ENCODE measurements at places on chromosomes 11 and 22.

- no peak for DNase-seq
Measured at GRCh38 chr11:65501472-65502273, 2.8 kb downstream of the MALAT1 start.

DNA sequence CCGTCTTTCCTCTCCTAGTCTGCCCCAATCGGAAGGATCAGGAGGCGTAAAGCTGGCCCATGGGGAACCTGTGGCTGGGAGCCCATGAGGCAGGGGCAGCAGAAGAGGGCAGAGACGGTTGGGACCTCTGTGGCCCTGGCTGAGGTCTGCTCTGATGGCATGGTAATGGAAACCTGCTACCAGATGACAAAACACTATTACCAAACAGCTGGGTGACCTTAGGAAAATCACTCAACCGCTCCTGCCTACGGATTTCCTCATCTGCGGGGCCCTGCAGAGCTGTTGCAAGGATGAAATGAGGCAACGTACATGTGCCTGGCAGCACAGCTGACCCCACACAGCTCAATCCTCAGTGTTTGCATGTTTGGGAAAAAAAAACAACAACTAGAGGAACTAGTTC lies 4.6 kb downstream of the AP5B1 start:
- no peak for DNase-seq

GRCh38 chr11:28383456-28383855 lies 275.3 kb downstream of the METTL15 start:
- DNase-seq: no peak

DNA sequence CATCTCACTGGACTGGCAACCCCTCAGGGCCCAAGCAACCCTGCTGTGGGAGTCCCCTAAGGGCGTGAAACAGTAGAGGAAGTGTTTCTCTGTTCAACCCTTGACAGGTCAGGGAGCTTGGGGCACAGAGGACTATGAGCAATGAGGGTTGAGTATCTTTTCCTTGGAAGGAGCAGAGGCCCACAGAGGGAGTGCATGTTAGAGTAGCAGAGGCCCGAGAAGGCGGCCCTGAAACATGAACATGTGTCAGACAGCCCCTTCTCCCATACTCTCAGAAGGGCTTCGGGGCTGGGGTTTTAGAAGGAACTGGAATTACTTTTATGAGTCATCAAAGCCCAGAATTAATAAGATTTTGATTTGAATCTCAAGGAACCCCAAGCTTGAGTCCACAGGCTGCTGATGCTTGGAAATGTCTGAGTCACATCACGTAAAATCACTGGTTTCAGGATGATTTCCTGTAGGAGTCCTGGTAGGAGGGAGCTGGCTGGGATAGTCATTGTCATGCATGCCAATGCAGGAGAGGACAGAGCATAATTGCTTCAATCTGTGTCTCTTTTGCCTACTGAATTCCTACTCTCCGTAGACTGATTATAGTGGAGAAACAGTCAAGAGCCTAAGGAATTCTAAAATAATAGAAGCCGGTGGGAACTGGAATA lies 22.6 kb downstream of the C11orf71 start:
- no peak for DNase-seq

DNA sequence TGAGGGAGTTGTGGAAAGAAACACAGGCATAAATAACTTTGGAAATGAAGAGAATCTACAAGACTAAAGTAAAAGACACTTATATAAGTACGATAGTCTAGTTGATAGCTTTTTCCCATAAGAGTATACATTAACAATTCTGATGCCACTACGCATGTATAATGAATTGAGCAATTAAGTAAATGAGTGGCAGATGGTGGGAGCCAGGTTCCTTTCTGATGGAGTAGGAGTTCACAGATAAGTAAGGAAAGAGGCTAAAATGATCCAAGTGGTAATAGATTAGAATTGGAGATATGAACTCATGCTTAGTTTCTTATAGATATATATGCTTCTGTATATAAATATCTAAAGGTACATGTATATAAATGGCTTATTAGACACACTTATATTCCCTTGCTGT lies 368.3 kb downstream of the FAM181B start:
- DNase-seq: no peak

DNA sequence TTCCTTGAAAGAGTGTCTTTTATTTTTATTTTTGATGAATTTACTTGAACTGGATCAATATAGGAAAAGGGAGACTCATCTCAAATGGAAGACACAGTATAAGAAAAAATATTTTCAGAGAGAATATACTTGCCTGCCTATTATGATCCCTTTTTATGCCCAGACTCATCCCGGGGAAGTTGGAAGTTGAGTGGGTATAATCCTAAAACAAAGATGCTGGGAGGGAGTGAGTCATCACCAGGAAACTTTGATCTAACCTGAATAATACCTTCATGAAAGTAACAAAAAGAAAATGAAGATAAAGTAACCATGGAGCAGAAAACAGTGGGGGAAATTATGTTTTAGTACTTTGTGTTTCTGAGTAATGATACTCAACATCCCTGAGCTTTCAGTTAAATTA lies 1514.0 kb downstream of the FAM181B start:
- no peak for DNase-seq

GRCh38 chr22:43658823-43659222 lies 153.3 kb downstream of the EFCAB6 start:
- no peak for DNase-seq

DNA sequence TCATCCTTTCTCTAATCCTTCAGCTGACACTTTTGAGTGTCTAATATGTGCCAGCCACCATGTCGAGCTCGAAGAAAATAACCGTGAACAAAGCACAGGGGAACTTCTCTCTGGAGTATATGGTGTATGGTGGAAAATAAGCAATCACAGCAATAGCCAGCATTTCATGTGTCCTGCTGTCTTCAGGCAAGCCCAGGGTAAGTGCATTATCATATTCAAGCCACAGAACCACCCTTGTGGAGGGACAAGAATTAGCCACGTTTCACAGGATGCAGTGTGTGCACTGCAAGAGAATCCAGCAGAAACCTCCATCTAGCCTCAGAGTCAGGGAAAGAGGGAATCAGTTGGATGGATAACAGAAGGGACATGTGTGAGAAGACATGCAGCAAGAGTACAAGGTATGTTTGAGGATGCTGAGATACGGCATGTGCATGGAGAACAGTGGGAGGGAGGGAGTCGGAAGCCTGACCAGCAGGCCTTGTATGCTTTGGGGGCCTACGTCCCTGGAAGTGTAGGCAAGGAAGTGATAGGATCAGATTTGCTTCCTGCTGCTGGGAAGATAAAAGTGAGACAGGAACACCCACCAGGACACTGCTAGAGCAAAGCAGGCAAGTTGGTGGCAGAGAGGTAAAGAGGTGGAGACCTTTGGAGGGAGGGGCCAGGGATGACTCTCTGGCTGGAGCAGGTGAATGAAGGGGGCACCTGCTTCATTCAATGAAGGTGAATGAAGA lies 14.7 kb upstream of the GNAZ start:
- no peak for DNase-seq

DNA sequence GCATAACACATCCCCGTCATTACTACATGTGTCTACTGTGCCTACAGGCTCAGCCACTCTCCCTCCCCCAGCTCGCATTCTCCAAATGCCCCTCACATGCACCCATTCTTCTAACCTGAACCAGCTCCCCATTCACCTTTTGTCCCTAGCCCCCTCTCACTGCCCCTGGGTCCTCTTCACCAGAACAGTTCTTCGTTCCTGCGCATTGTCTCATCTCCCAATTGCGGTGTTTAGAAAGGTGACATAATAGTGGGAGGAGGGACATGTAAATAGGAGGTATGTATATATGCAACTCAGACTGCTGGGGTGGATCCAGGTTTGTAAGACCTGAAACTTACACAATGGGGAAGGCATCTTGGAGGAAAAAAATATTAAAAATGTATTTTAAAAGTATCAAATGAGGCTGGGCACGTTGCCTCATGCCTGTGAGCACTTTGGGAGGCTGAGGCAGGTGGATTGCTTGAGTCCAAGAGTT lies 4.7 kb upstream of the VSIG2 start:
- DNase-seq: no peak

GRCh38 chr11:8354622-8355415 lies 91.1 kb upstream of the LMO1 start:
- DNase-seq: no peak

- DNase-seq: peak; percentile 26
Measured at GRCh38 chr11:77776455-77776854, 44.1 kb downstream of the RSF1 start.

- no peak for DNase-seq
Measured at GRCh38 chr11:17930544-17931125, 82.2 kb downstream of the SERGEF start.

- no peak for DNase-seq
Measured at GRCh38 chr22:22452211-22452610, 56.3 kb downstream of the ZNF280B start.

- no peak for DNase-seq
Measured at GRCh38 chr22:49418341-49418894, 409.3 kb downstream of the BRD1 start.

DNA sequence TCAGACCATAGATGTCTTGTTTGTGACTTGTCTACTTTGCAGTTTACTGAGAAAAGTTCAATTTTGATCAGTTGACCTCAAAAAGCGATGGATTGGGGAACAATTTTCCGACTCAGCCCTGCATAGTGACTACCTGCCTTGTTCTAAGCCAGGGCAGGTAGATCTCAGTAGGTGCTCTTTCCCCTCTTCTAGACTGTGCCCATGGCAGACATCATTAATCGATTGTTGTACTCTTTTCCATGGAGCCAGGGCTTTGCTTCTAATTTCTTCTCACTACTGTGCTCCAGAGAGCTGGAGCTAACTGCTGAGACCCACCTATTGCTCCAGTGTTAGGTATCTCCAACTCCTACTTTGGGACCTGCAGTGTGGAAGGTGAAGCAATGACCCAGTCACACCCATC lies 9.9 kb downstream of the RAB36 start:
- no peak for DNase-seq

GRCh38 chr22:20771918-20772625 lies 1.8 kb upstream of the SERPIND1 start:
- no peak for DNase-seq

DNA sequence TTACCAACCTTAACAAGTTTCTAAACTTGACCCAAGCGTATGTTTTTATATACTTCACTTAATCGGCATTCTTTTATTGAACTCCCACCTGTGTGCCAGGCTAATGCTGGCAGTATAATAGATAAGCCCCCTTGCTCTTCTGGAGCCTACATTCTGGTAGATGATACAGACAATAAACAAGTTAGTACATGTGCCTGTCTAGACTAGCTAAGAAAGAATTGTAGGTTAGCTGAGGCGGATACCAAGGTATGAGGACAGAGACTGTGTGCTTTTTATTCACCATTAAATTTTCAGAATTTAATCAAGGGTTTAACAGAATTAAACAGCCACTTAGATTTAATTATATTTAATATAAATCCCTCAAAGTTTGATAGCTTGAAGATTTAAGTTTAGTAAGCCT lies 45.7 kb downstream of the TTC17 start:
- no peak for DNase-seq

DNA sequence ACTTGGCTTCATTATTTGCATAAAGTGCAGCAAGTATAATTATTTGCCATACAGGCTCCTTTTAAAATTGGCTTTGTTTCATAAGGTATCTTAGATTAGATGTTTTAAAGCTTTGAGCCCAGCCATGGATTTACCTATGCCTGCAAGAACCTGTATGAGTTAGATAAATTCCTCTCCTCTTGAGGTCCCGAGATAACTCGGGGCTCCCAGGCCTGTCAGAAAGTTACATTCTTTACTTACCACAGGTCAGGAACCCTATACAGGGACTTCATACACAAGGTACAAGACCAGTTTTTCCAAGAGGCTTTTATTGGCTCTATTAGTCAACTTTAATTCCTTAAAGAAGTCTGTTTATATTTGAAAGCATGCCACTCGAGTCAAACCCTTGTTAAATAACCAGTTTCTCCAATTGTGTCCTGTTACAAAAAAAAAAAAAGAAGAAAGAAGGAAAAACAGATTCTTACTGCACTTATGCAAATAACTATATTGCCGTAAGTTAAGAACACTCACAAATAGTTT lies 2.3 kb upstream of the C1QTNF6 start:
- no peak for DNase-seq

GRCh38 chr11:103953797-103954486 lies 82.5 kb upstream of the DDI1 start:
- no peak for DNase-seq

DNA sequence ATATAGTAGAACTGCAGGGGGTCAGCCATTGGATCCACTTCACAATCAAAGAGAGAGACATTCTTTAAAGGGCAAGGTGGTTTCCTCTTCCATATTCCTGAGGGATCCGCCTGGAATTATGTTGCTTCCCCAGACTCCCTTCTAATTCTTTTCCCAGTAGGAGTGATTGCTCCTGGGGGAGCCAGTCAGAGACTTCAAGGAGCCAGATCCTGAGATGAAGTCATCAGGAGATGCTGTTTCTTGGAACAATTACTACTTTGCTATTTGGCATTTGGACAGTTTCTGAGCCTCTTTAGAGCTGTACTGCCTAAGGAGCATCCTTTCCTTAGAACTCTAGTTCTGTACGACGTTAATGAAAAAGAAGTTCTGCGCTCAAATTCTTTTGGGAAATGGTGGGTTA lies 1.9 kb upstream of the OR9Q2 start:
- DNase-seq: no peak

- no peak for DNase-seq
Measured at GRCh38 chr11:108591893-108592292, 1.7 kb downstream of the EXPH5 start.

GRCh38 chr11:64864473-64865285 lies 13.7 kb downstream of the EHD1 start:
- no peak for DNase-seq

GRCh38 chr22:49693416-49693815 lies 134.3 kb downstream of the BRD1 start:
- DNase-seq: no peak

DNA sequence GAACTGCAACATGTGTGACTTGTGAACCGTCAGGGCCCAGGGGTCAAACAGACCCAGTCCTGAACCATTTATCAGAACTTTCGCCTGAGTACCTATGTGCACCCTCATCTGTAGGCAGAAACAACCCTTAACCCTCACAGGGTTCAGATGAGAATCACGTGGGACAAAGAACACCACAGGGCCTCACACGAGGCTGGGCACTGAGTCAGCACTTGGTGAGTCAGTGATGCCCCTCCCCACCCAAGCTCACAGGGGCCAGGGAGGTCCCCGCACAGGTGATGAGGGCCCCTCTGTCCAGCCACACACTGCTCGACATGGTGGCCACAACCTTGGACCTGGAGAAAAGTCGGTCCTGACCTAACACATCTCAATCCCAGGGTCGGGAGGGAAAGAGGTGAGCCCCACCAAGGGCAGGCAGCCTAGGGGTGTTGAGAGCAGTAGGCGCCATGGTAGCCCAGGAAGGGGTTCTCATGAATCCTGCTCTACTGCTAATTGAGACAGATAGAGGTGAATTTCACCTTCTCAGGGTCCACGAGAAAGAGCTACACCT lies 176.4 kb downstream of the SHANK2 start:
- DNase-seq: no peak

- no peak for DNase-seq
Measured at GRCh38 chr22:24406322-24407277, 20.8 kb upstream of the ADORA2A start.
